AG08396 (cell line): ENCODE measurements at places on chromosomes 5 and 9.

DNA sequence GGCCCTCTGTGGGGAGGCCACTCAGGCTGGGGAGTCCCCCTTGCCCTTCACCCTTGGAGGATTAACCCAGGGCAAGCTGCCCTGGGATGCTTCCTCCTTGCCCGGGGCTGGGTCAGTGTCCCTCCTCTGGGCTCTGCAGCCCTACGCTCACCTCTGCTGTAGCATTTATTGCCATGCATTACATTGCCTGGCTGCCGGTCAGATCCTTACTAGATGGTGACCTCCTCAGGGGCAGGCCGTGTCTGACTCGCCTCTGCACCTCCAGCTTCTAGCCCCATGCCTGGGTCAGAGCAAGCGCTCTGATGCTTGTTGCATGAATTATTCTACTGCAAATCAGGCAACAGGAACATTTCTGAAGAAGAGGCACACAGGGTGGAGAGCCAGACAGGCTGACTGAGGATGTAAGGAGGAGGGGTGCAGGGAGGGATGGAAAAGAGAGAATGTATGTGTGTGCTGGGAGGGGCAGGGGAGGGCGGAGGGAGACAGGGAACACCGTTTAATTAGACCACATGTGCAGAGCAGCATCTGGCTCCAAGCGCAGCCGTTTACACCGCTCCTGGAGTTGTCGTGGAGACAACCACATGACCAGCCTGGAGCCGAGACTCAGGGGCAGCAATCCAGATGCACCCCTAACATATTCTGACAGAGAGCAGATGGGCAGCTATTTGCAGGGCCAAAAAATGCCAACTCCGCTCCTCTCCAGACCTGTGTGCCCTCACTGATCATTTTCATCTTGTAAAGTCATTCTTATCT is 117.0 kb downstream of the CRB2 start:
- DNase-seq = no peak

- no peak for DNase-seq
Measured at GRCh38 chr9:38065369-38066075, 3.5 kb downstream of the SHB start.

DNA sequence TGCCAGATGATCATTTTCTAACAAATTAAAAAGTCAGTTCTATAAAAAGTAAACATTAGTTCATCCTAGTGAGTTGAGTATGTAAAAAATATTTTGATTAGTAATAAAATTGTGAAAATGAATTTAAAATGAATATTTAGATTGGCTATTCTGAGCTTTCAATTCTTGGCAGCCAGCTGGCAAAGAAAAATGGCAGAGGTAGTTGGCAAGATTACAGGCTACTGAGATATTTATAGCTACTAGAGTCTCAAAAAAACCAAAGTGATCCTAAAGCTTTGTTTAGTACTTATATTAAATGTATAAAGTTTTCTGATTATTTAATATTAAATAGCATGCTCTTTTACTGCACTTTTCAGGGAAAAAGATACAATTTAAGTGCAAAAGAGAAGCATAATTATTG is 25.0 kb downstream of the SGTB start:
- peak; percentile 47 for DNase-seq

DNA sequence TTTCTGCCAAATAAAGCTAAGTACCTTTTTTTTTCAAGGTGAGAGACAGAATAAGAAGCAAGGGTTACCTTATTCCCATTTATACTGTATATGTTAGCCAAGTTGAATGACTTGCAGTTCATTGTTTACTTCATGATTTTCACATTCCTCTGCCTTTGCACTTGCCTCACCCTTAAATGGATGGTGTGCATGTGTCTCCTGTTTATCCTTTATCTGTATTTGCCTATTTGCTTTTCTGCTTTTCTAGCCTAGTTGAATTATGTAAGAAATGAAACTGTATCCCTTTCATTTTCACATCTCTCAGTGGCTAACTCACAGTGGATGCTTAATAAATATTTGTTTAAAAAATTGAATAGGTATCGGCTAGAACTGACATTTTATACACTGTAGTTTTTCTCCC is 200.8 kb upstream of the ST8SIA4 start:
- DNase-seq = no peak

DNA sequence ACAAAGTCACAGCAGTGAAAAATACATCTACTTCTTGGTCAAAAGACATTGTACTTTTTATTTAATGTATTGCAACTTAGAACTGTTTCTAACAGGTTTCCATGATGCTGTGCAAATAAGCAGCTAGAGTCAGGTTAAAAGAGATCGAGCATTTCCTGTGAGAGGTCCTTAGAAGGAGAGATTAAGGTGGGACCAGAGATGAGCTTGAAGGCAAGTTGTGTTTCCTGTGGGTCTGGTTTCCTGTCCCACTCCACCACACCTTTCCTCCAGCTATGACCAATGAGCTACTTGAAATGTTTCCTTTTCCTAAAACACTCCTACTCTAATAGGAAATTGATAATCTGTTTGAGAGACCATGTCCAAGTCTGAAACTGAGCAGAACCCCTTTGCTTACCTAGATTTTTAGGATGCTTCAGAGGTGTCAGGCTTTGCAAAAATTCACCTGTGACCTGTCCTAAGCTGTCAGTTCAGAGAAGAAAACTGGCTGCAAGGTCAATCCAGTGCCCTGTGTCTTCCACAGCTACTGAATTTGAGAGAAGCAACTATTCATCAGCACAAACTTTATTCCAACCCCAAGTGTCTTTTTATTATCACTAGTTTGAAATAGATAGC is 13.1 kb upstream of the RLN1 start:
- no peak for DNase-seq

DNA sequence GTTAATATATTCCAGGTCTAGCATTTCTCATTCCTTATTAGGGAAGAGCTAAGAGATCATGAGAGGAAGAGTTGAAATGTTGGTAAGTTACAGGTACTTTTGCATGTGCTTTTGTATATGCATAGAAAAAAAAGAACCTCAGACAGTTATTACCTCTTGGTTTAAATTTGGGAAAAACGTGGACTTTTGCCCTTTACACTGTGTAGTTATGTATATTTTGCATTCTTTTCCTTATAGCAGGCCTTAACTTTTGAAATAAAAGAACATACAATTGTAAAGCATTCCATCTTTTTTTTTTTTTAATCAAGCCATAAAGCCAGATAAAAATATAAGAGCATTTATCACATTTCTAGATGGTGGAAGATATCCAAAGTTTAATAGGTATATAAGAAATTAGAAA is 61.4 kb downstream of the RIC1 start:
- no peak for DNase-seq

GRCh38 chr5:105428451-105429380 is 1866.1 kb upstream of the NUDT12 start:
- DNase-seq = no peak

DNA sequence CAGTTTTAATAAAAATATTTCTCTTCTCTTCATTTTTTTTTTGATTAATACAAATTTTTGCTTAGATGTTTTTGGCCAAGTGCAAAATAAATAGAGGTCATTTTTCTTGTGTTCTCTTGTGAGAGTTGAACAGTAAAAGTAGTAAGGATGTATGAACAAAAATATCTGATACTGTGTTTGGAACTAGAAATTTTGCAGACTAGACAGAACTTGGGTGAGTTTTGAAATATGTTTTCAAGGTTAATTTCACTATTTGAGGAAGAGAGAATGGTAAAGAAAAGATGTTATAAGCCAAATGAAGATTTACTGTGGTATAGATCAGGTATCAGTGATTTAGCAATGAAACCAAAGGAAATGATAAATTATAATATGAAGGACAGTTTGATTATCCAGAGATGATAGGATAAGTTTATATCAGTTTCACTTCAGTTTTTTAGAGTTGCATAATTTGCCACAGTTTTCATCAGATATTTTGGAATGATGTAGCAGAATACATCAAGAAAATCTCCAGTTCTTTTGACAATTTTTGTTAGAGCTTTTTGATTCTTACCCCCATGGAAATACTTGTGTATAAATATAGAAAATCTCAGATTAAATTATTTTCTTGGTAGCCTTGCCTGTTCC is 147.9 kb upstream of the VCAN start:
- no peak for DNase-seq

GRCh38 chr5:116289276-116289675 is 204.5 kb downstream of the COMMD10 start:
- no peak for DNase-seq

DNA sequence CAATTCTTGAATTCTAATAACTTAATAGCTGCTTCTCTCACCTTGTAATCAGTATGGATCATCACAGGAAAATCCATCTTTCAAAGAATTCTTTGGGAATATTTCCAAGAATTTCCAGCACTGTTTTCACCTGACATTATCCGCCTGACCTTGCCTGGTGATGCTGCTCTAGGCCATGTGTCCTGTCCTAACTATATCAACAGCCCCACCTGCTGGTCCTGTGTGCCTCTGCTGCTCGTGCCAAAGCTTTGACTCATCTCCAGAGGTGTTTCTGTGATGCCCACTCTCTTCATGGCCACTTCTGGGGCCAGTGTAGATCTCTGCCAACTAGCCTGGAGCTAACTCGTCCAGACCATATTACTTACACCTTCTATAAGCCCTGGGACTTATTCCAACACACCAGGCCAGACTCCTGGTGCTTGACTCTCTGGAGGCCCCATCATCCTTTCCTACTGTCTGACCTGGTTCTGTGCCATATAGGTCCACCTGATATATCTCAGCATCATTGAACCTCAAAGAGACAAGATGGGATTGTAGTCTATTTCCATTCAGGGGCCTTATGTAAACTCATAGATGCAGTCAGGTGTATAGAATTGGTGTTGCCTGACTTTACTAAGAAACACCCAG is 67.5 kb upstream of the CKMT2 start:
- peak; percentile 77 for DNase-seq

- DNase-seq = no peak
Measured at GRCh38 chr9:34046784-34047379, 1.8 kb downstream of the UBAP2 start.

GRCh38 chr9:129140397-129141065 is 29.3 kb downstream of the PTPA start:
- DNase-seq = no peak

GRCh38 chr5:59538750-59539121 is 354.8 kb downstream of the PDE4D start:
- no peak for DNase-seq

- DNase-seq = no peak
Measured at GRCh38 chr9:127380479-127380878, 16.5 kb upstream of the SLC2A8 start.
